Activated B cell treated with CpG ODN at 0.5 μM for 24 hours (primary cell): ENCODE measurements at places on chromosomes 12 and 14.

DNA sequence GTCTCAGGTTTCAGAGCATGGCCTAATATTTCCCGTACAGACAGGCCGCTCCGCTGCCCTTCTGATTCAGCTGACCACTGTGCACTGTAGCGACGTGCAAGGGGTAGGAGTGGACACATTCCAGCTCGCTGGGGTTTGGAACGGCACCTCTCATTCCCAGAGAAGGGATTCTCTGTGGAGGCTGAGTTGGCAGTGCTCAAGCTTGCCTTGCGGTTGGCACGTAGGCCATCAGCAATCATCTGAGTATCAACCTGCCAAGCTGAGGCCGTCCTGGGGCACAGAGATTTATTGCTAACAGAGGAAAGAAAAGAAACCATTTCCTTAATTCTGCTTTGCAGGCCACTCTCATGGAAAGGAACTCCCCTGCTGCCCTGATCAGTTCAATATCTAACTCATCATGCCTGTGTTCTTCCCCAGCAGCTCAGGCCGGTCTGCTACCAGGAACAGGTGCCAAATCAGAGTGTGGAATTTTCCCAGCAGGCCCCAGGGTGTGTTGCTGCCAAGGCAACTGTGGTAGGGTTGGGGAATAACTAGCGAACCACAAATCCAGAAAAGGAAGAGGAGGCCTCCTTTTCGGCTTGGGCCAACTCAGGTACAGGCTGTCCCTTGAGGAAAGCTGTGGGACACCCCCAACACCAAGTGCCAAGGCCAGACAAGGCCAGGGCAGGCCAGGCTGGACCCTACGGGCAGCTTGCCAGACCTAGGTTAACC, 92.5 kb downstream of the SSPN start:
- no peak for DNase-seq

DNA sequence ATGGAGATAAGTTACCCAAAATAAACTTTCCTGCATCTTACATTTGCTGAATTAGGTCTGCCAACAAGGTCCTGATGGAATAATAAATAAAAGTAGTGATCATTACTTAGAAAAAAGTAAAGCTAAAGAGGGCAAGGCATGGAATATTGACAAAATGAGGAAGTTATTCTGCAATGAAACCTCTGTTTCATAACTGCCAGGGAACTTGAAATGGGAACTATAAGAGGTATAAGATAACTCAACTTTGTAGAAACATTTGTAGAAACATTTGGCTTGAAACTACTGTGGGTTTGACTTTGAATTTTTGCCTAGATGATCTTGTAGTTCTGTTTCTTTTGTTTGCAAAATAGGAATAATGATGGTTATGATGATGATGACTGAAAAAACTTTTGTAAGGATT, 18.7 kb upstream of the YBX3 start:
- no peak for DNase-seq

GRCh38 chr12:53931844-53932581, 6.6 kb upstream of the HOXC13 start:
- DNase-seq = no peak

GRCh38 chr14:77100961-77101360, 2.9 kb downstream of the CIPC start:
- DNase-seq = no peak

DNA sequence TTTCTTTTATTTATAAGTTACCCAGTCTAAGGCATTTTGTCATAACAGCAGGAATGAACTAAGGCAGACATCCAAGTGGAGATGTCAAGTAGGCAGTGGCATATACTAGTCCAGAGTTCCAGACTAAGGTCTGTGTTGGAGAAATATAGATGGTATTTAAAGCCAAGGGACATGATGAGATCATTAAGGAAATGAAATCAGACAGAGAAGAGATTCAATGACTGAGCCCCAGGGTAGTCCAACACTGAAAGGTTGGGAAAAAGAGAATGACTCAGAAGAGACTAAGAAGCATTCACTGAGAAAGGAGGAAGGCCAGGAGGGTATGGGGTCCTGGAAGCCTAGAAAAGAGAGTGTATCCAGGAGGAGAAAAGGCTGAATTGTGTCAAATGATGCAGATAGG, 442.2 kb upstream of the CCDC196 start:
- DNase-seq = no peak
